H7 (cell line): ENCODE measurements at places on chromosomes 2 and 18.

DNA sequence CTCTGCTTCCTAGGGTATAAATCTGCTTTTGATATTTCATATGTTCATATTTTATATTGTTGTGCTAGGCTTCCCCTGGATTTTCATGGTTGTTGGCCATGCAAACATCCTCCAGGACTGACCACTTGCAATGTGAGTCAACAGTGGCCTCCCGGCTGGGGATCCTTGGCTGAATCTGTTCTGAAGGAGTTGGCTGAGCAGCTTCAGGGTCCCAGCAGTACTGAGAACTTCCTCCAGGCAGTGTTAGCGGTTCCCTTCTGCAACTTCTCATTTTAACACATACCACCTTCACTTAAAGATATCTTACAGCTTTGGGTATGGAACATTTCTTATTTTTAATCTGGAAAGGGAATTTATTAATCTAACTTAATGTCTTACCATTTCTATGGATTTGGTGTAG lies 122.1 kb downstream of the DTNB start:
- no peak for DNase-seq

DNA sequence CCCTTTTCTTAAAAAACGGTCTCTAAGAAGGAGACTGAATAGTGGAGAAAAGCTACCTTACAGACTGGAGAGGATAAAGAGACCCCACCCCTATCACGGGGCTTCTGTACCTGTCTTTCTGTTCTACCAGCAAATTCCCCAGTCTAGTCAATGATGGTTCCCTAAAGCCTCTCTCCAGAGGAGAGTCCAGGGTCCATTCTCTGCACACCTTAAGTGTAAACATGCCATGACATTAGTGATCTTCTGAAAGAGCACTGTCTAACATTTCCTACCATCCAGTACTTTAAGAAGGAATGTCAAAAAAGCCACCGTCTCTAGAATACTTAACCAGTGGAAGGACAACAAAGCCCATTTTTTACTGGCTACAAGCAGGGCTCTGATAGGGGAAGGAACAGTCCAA lies 17.0 kb upstream of the ERCC3 start:
- no peak for DNase-seq

GRCh38 chr2:145016711-145017110 lies 496.8 kb upstream of the ZEB2 start:
- DNase-seq = no peak

GRCh38 chr2:2800697-2801096 lies 469.6 kb upstream of the MYT1L start:
- peak; percentile 4 for DNase-seq

DNA sequence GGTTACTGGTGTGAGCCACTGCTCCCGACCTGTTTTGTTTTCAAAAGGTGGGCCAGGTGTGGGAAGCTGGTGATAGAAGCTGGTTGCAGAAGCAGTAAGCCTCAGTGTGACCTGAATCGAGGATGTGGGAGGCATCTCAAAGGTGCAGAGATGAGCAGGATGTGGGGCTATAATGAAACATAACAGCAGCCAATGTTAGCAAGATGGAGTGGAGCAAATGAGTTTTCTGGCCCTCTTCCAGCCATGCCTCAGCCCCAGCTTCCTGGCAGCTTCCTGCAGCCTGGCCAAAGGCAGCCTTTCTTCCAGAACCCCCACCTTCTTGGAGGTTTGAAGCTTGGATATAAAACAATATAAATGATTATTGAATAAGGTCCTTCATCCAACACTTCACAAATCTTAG lies 184.8 kb downstream of the NCK2 start:
- no peak for DNase-seq

DNA sequence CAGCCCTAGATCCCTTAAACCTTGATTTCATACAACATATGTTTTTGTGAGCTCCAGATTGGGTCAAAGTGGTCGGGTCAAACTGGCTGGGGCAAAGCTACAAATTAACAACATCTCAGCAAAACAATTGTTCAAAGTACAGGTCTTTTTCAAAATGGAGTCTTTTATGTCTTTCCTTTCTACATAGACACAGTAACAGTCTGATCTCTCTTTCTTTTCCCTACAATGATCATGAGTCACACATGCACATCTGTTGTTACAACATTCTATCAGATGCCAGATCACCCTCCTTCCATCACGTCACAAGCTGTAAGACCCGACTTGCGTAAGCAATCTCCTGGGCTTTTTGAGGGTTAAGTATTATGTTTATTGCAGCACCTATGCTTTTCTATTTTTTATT lies 55.1 kb downstream of the RHOB start:
- no peak for DNase-seq

DNA sequence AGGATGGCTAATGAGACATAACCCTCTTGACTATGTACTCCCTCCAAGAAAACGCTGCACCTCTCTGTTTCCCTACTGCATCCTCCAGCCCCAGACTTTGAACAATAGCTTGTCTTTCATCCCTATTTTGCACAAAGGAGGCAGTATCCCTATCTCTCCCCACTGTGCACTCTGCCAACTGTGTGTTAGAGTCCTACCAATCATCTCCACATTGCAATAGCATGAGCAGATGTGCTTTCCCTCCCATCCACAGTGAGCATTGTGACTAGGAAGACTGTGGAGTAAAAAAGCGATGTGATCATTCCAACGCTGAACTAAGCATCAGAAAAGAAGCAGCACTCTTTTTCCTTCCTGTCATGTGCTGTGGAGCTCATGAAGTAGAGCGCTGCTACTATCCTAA lies 206.3 kb upstream of the GULP1 start:
- DNase-seq = no peak

DNA sequence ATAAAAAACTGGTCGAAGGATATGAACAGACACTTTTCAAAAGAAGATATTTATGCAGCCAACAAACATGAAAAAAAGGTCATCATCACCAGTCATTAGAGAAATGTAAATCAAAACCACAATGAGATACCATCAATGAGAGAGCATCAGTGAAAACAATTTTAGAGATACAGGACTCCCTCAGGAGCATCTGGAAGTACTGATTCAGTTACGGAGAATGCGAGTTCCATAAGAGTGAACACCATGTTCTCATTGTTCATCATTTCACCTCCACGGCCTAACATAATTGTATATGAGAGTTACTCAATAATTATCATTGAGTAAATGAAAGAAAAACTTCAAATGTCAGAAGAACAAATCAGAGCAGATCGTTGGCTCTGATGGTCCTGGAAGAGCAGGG lies 140.9 kb upstream of the TANK start:
- no peak for DNase-seq

DNA sequence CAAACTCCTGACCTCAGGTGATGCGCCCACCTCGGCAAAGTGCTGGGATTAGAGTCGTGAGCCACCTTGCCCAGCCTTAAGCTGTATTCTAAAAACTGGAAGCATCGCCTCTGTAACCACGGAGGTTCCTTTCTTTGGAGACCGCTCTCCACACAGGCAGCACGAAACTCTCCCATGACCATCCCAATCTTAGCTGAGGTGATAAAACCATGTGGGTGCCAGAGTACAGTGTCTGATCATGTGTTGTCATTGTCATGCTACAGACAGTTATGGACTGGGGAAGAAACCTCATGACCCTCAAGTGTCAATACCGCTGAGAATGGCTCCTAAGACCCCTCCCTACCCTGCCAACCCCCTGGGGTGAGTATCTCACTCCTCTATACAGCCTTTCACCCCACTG lies 41.4 kb upstream of the EPG5 start:
- no peak for DNase-seq

DNA sequence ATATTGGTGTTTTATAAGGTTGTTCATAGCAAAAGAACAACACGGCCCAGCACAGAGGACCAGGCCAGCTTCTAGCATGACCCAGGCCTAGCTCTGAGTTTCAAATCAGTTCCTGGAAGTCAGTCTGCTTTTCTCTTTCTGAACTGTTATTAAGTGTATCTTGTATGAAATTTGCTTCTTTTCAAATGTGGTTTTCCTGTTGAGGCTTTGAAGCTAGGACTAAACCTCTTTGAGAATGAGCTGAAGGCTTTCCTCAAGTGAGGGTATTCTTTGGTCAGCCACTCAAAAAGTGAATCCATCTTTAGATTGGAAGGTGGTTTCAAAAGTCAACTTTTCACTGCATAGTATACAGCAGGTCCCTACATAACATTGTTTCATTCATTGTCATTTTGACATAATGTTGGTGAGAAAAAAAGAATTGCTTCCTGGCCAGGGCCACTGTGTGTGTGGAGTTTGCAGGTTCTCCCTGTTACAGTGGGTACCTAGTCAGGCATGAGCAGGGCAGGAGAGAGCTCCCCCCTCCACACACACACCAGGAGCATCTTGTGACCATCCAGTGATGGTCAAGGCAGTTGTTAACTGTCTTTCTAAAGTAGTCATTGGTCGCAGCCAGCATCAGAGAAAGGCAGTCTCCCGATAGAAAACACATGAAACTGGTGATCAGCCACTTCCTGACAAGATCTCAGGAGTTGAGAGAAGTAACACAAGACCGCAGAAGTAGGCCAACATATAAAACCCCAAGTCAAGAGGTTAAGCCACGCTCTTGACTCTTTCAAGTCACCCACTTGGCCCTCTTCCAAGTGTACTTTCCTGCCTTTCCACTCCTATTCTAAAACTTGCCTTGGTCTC lies 6.7 kb upstream of the ACAA2 start:
- DNase-seq = no peak

GRCh38 chr2:161965994-161966393 lies 108.0 kb downstream of the DPP4 start:
- DNase-seq = no peak

GRCh38 chr2:200608341-200609027 lies 22.7 kb downstream of the AOX1 start:
- no peak for DNase-seq

DNA sequence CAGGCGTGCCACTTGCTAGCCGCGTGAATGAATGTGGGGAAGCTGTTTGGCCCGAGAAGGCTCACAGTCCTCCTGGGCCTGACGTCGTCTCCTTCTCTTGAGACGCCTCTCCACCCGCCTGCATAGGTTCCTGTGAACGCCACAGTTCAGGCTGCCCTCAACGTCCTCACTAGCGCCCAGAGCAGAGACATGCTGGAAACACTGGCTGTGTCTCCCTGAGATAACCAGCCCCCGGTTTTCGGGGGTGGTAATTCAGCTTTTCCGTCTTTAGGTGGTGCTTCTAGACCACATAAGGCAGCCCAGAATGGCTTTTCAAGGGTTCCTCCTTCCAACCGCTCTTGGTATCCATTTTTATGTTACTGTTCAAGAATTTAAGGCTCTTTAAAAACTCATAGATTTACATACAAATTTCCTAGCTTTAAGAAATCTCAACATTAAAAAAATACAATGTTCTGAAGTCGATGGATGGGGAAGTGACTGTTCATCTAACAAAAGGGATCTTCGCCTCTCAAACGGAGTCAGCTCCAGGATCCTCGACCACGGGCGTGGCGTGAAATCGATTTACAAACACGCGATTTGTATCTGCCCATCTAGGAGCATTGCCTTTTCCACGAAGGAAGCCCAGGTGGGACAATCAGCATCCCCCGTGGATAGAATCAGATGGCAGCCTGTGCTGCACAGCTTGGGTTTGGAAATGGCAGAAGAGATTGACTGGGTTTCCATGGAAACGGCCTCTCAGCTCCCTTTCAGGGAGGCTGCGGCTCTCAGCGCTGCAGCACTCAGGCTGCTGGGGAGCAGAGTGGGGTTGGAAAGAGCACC lies 110.6 kb upstream of the PXDN start:
- peak; percentile 90 for DNase-seq

- no peak for DNase-seq
Observed at GRCh38 chr2:69931832-69932595, 17.1 kb downstream of the MXD1 start.

- no peak for DNase-seq
Observed at GRCh38 chr2:231988179-231988866, 26.8 kb downstream of the DIS3L2 start.
